ENCODE measurements at places on chromosomes 3 and 15.
A peak's percentile ranks its signal among the peaks of the same experiment; 100 is the strongest.

DNA sequence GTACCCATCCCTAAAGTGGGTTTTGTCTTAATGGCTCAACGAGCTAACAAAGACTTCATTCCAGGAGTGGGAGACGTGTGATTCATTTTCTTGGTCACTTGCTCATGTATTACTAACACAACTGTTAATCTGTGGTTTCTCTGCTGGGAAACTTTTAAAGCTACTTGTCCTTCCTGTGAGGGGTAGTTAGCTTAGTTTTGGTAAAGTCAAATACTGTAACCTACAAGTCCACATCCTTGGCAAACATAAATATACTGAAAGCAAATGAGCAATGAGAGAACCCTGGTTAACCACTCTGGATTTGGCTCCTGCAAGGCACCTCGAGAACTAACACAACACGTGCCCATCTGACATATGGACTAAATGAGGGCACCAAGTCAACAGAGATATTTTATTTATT, 19.9 kb downstream of the NOX5 start:
- no peak for DNase-seq

GRCh38 chr3:97579365-97579764, 185.2 kb upstream of the ARL6 start:
- no peak for DNase-seq

GRCh38 chr15:55627730-55628368, 39.7 kb upstream of the PYGO1 start:
- DNase-seq = peak; percentile 72

GRCh38 chr15:40650479-40650878, 44.5 kb upstream of the RAD51 start:
- DNase-seq = no peak

DNA sequence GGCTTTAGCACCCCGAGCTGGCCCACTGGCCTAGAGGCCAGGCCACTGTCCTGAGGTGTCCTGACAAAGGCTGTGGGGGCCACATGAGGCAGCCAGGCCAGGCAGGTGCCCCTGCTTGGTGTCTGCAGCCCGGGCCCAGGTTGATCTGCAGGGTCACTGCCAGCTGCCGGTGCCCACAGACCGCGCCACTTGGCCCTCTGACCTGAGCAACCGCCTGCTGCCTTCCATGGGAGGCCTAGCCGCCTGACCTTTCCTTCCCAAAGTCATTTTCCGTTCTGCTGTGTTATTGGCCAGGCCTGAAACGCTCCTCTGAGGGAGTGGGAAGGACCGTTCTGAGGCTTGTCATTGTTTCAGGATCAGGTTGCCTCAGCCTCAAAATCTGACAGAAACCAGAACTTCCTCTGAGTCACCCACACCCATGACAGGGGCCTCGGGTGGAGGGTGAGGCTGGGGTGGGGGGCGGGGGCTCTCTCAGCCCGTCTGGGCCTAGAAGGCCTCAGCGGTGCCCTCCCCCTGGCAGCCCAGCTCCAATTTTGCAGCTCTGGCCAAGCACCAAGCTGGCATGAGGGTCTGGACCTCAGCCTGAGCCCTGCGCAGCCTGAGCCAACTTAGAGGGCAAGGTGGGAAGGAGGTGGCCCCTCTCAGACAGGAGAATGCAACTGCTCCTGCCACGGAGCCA, 140.7 kb upstream of the MEF2A start:
- peak; percentile 52 for DNase-seq

- no peak for DNase-seq
Observed at GRCh38 chr15:31353931-31354330, 27.3 kb downstream of the KLF13 start.

GRCh38 chr3:69710153-69710977, 28.9 kb upstream of the MITF start:
- DNase-seq = no peak

- DNase-seq = no peak
Observed at GRCh38 chr3:60147249-60147950, 1097.6 kb upstream of the CFAP20DC start.

DNA sequence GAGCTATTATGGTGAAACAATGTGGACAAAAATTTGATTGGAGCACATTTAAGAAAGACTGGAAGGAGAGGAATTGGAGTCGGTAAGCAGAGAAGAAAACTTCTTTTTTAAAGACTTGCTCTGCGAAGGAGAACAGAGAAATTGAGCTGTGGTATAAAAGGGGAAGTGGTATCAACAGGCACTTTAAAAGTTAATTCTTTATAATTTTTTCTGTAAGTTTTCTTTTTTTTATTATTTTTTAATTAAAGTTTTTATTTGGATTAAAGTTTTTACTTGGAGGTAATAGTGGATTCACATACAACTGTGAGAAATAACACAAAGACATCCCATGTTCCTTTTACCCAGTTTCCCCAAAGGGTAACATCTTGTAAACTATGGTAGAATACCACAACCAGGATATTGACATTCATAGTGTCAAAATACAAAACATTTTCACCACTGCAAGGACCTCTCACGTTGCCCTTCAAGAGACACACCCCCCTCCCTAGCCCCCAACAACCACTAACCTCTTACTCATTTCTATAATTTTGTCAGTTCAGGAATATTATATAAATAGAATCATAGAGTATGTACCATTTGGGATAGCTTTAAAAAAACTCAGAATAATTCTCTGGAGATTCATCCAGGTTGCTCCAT, 33.8 kb upstream of the XIRP1 start:
- no peak for DNase-seq

DNA sequence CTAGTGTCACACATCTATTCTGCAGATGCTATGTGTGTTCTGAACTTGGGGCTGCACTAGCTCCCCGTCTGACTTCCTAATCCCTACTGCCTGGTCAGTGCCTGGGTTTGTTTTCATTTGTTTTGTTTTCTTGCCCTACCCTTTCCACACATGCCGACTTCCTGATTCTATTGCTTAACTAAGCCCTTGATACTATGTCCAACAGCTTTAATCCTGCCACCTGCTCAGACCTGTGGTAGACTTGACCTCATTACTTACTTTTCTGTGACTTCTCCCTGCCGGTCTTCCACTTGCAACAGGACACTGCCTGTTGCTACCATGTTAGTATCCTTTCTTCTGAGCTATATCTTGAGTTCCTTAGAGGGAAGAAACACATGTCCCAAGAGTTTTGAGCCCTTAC, 39.3 kb upstream of the CEMIP start:
- DNase-seq = no peak

GRCh38 chr3:153305189-153305588, 143.2 kb downstream of the RAP2B start:
- DNase-seq = no peak

DNA sequence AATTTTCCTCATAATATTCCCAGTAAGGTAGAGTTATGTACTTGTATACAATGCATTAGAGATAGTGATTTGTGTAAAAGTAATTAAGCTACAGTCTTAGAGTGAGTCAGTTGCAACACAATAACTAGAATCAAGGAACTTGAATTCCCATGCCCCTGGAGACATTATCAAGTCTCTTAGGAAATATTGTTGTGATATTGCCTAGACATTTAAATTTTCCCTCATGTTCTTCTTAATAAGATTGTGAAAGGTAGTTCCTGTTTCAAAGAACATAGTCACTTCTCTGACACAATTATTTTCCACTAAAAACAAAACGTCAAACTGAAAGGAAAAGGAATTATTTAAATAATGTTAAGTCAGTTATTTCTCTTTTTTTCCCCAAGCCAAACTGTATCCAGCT, 13.0 kb upstream of the ATP1B3 start:
- no peak for DNase-seq

DNA sequence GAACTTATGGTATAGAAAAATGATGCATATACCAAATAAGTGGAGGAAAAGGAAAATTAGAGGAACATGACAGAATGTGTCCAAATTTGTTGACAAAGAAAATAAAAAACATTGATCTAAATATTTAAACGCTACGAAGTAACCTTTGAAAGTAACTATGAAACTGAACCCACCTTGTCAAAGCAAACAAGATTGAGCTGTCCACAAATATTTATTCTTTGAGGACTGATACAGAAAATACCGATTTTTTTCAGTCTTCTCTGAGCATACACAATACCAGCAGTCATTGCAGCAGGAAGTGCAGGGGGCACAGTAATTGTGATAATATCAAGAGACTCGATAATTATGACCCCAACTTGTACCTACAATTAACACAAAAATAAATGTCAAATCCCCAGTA, 40.0 kb downstream of the ATP13A3 start:
- DNase-seq = no peak

DNA sequence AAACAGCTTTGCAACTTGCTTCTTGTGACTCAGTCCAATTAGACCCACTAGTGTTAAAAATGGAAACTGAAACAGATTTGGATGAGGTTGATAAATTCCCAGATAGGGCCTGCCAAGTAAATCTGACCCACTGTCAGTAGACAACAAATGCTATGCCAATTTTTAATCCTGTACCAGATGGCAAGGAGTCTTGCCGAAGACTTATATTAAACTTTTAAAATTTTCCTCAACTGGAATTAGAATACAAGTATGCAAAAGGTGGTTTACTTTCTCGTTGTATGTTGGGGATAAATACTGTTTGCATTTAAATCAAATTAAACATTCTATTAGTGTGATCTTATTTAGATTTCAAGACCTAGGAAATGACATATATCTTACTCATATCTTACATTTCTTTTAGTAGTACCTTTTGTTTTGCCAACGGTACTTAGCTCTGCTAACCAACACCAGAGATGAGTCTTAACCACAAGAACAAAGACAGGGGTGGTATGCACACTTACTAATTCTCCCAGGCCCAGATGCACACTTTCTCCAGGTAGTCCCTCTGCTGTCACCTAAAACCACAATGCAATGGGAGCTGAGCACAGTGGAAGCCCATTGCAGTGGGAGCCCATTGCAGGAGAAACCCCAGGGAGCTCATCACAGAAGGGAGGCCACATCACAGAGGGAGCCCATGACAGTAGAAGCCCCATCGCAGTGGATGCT, 77.8 kb downstream of the WWTR1 start:
- DNase-seq = no peak

DNA sequence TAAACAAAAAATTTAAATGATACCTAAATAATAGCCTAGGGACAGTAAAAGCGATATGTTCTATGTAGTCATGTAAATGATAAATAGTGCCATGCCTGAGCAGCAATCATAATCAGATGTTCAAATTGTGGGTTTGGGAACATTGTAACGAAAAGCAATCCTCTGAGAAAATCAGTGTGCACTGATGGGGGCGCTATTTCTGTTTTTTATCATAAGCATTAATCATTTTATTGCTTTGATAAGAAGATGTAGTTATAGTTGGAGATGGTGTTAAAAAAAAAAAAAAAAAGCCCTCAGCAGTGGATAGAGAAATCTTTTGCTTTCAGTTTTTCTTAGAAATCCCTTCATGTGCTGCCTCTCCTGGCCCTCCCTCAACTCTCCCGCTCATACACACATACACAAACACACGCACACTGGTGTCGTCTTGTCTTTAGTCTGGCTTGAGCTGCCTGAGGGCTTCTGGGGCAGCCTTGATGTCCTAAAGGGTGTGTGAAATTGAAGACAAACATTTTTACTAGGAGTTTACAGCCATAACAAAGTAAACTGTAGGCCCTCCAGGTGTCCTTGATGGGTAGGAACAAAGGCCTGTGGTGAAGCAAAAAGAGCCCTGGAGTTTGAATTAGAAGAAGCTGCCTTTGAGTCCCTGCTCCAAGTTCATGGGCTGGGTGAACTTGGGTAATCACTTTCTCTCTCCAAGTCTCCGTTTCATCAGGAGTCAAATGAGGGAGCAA, 428.1 kb downstream of the SOX2 start:
- DNase-seq = no peak

DNA sequence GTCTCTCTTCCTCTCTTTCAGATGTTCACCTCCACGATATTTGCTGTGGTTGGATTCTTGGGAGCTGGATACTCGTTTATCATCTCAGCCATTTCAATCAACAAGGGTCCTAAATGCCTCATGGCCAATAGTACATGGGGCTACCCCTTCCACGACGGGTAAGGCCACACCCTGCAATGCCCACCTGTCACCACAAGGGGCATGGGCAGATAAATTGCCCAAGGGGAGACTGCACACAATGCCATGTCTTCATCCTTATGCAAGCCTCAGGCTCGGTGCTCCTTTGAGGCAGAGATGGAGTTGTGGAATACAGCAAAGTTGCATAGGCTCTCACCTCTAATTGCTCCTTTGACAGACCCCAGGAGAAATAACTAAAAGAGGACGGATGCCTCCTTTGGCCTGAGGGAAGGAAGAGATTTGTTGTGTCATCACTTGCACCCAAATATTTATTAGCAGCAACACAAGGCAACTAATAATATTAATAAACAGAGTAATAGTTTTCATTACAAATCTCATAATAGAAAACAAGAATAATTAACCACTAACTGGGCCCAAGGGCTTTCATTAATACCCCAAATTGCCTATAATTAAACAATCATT, 13.2 kb downstream of the TM4SF4 start:
- DNase-seq = no peak

GRCh38 chr3:8505621-8506020, 4.0 kb downstream of the LMCD1 start:
- DNase-seq = no peak

- DNase-seq = no peak
Observed at GRCh38 chr3:195565716-195566115, 18.0 kb downstream of the APOD start.

GRCh38 chr3:112115806-112116383, 17.2 kb downstream of the GCSAM start:
- no peak for DNase-seq

DNA sequence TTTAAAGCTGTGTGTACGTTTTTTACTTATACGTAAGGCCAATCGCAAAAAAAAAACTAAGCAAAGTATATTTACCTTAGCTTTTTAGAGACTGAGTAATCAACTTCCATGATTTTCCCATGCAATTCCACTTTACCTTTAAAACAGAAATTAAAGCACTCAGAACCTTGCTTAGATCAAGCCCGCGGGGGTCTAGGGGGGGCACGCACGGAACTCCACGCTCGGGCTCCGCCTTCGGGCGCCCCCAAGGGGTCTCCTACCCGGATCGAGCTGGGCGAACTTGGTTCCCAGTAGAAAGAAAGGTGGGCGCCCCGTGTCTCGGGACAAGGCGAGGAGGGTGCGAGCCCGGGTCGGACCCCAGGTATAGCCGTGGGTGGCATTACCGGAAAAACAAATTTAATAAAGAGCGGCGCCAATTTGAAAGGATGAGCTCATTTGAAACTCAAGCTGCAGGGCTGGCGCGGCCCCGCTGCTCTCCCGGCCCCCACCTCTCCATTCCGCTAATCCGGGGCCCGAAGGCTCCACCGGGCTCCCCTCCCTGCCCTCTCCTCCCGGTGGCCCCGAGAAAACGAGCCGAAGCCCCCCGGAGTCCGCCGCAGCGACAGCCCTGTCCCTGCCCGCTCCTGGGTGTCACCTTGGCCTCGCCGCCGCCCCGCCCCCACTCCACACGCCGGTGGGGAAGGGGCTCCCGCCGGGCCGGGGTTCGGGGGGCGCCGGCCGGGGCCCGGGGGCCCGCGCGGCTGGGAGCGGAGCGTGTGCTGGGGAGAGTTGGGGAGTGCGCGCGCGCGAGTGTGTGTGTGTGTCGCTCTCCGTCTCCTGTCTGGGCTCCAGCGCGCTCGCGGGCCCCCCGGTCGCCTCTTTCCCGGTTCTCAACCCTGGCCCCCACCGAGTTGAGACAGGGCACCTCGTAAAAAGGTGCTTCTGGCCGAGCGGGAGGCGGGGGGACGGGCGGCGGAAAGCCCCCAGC, 1.5 kb downstream of the IGF2BP2 start:
- no peak for DNase-seq
